ENCODE measurements at places on chromosomes 3 and 15. TPM values are rescaled to one million over a fixed set of nuclear protein-coding genes. Genes with fewer than 3 reads are reported as not detected.

The TTC23 gene
- total RNA-seq: 38.2 TPM

The FETUB gene
- total RNA-seq: not detected

The GUCA1C gene
- not detected for total RNA-seq

The ITIH3 gene
- 0.06 TPM for total RNA-seq

The GOLGA6A gene
- total RNA-seq: not detected

The TMEM42 gene
- total RNA-seq: 25.5 TPM

The PAQR5 gene
- total RNA-seq: 0.39 TPM

The CLCN2 gene
- total RNA-seq: 13.1 TPM

The CD200R1 gene
- 0.36 TPM for total RNA-seq

The SAMD7 gene
- total RNA-seq: not detected

The WDR49 gene
- 0.95 TPM for total RNA-seq

The MUC20 gene
- total RNA-seq: 5.5 TPM

The PLIN1 gene
- 0.32 TPM for total RNA-seq

The SYNPR gene
- total RNA-seq: 0.36 TPM

The IGDCC3 gene
- 41.9 TPM for total RNA-seq

The DOCK3 gene
- 1.3 TPM for total RNA-seq

The SLC9A9 gene
- 1.5 TPM for total RNA-seq

The NOX5 gene
- 0.12 TPM for total RNA-seq

The SAMMSON gene
- total RNA-seq: not detected

The IQCF5 gene
- total RNA-seq: not detected

The CSPG5 gene
- 5.0 TPM for total RNA-seq

The HRG gene
- not detected for total RNA-seq

The HIGD2B gene
- total RNA-seq: not detected

The ZSCAN2 gene
- 38.3 TPM for total RNA-seq

The DNAH12 gene
- 0.57 TPM for total RNA-seq

The FAM227B gene
- total RNA-seq: 10.4 TPM

The CYP8B1 gene
- not detected for total RNA-seq

The TEX55 gene
- total RNA-seq: not detected

The CTXN2 gene
- not detected for total RNA-seq

The IMPG2 gene
- 0.49 TPM for total RNA-seq

The CNBP gene
- 285 TPM for total RNA-seq

The BOC gene
- total RNA-seq: 14.1 TPM

The TMCO5A gene
- total RNA-seq: not detected

The USP50 gene
- not detected for total RNA-seq

The CPN2 gene
- 0.36 TPM for total RNA-seq

The KCTD6 gene
- 15.7 TPM for total RNA-seq

The A4GNT gene
- total RNA-seq: not detected

The IL12A gene
- total RNA-seq: not detected

The CTXND1 gene
- 0.07 TPM for total RNA-seq

Data from cardiac muscle cell (in vitro differentiated cells and primary cell).